ENCODE measurements at places on chromosomes 16 and 17.

- DNase-seq: no peak
Observed at GRCh38 chr17:82931699-82932517, 92.1 kb upstream of the ZNF750 start.

GRCh38 chr17:82242977-82243647, 14.3 kb downstream of the SLC16A3 start:
- no peak for DNase-seq

DNA sequence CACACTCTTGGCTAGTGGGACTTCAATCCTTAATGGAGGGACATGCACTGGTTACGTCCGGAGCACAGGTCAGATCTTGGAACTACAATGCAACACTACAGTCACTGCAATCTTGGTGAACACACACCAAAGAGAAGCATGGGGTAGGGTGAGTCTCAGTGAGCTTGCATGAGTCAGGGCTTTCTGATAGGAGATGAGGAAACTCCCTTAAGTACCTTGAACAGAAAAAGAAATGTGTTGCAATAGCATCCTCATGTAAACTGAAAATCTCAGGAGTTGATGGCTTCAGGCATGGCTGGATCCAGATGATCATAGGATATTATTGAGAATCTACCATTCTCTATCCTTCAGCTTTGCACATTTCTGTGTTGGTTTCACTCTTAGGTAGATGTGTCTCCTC, 54.1 kb downstream of the CES1 start:
- DNase-seq: no peak

- DNase-seq: no peak
Observed at GRCh38 chr17:45190503-45191255, 29.0 kb downstream of the HEXIM2 start.

DNA sequence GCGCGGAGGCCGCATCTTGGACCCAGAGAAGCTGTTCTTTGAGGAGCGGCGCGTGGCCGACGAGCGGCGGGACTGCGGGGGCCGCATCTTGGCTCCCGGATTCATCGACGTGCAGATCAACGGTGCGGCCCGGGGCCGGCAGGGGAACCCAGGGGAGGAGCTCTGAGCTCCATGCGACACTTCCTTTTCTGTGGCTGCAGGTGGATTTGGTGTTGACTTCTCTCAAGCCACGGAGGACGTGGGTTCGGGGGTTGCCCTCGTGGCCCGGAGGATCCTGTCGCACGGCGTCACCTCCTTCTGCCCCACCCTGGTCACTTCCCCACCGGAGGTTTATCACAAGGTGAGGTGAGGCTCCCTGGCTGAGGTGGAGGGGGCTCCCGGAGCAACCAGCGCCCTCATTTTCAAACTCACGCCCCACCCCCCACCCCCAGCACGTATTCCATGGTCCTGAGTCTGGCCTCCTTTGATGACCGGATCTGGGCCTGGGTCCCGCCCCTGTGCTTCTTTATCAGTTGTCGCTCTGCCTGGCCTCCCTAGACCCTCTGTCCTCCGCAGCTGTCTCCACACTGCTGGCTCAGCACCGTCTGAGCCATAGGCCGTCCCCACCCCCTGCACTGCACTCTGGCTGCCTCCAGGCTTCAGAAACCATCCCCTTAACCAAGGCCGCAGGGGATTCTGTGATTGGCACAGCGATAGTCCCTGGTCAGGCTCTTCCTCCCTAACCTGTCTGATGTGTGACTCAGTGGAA, 787 bp downstream of the AMDHD2 start:
- peak; percentile 58 for DNase-seq

DNA sequence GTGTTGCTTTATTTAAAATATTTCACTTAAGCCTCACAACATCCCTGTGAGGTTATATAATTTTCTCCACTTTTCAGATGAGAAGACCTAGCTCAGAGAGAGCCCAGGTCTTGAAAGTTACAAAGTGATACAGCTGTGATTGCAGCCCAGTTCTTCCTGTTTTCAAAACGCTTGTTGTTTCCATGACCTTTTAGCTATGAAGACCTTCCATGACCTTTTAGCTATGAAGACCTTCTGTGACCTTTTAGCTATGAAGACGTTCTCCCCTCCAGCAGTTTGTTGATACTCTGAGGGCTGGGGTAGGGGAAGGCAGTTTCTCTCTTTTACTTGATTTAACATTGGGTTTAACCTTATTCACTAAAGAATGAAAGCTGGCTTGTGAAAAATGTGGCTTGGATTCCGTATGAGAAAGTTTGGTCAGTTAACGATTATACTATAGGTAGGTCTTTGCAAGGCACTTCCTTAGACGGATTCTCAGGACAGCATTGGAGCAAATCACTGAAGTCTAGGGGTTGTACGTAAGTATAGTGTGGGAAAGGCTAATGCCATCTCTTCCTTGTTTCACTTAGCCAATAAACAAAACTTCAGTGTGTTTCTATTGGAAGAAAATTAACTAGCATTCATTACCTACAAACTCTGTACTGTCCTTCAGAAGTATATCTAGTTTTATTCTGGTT, 20.7 kb downstream of the PHKB start:
- DNase-seq: no peak

- no peak for DNase-seq
Observed at GRCh38 chr17:1154704-1155103, 25.1 kb downstream of the ABR start.

GRCh38 chr16:77172951-77173350, 18.0 kb upstream of the MON1B start:
- no peak for DNase-seq
